PC-3 (cell line): ENCODE measurements at places on chromosomes 1 and 21. TPM values are rescaled to one million over a fixed set of nuclear protein-coding genes. Genes with fewer than 3 reads are reported as not detected.

Gene BGLAP
- 0.35 and 2.5 TPM in 2 replicates for total RNA-seq

Gene ZNF697
- 3.9 and 5.3 TPM in 2 replicates for total RNA-seq

Gene ACKR1
- not detected in 2 replicates for total RNA-seq

Gene TMEM50A
- total RNA-seq, result 70.2 and 90.5 TPM in 2 replicates

Gene TSACC
- 0.51 and 1.3 TPM in 2 replicates for total RNA-seq

Gene ANXA9
- total RNA-seq, result 0.18 and 0.75 TPM in 2 replicates

Gene PRCC
- total RNA-seq, result 103 TPM in 2 replicates

Gene PIGC
- total RNA-seq, result 57.5 and 70.5 TPM in 2 replicates

Gene NBPF3
- total RNA-seq, result 26.0 and 35.5 TPM in 2 replicates

Gene BCAN
- not detected in 2 replicates for total RNA-seq

Gene NBL1
- total RNA-seq, result 117 and 141 TPM in 2 replicates

Gene HEYL
- 0.12 TPM in 1 of 2 replicates, not detected in the other for total RNA-seq

Gene TAS1R3
- 1.9 and 4.3 TPM in 2 replicates for total RNA-seq

Gene OR2L13
- not detected in 2 replicates for total RNA-seq

Gene GNAT2
- total RNA-seq, result 0.29 and 0.69 TPM in 2 replicates

Gene TIPRL
- 41.6 and 50.1 TPM in 2 replicates for total RNA-seq

Gene TMEM53
- total RNA-seq, result 9.3 and 12.0 TPM in 2 replicates

Gene CD53
- total RNA-seq, result not detected in 2 replicates

Gene FGR
- not detected in 2 replicates for total RNA-seq

Gene OR2T29
- total RNA-seq, result not detected in 2 replicates

Gene SPATA46
- not detected in 2 replicates for total RNA-seq

Gene CPTP
- 141 and 168 TPM in 2 replicates for total RNA-seq

Gene ZSCAN20
- total RNA-seq, result 0.84 and 1.6 TPM in 2 replicates

Gene PCSK9
- 6.0 and 6.8 TPM in 2 replicates for total RNA-seq

Gene GBP6
- total RNA-seq, result 0.17 and 0.40 TPM in 2 replicates

Gene USP1
- 42.6 and 43.8 TPM in 2 replicates for total RNA-seq

Gene OR14K1
- not detected in 2 replicates for total RNA-seq

Gene MANEAL
- 47.6 and 54.1 TPM in 2 replicates for total RNA-seq

Gene B3GALT5
- 0.58 and 1.5 TPM in 2 replicates for total RNA-seq

Gene NOS1AP
- 1.6 and 2.6 TPM in 2 replicates for total RNA-seq

Gene ATXN7L2
- 9.2 and 9.4 TPM in 2 replicates for total RNA-seq

Gene SNX7
- 36.5 and 43.3 TPM in 2 replicates for total RNA-seq

Gene PLCH2
- 5.9 and 7.2 TPM in 2 replicates for total RNA-seq

Gene INSRR
- total RNA-seq, result not detected in 2 replicates
